Activated B cell treated with CpG ODN at 0.5 μM for 24 hours (primary cell): ENCODE measurements at places on chromosomes 12 and 14. TPM values are rescaled to one million over a fixed set of nuclear protein-coding genes. Genes with fewer than 3 reads are reported as not detected.

Gene DNAL1
- total RNA-seq = 7.7 and 7.8 TPM in 2 replicates

Gene NEUROD4
- total RNA-seq = not detected in 2 replicates

DNA sequence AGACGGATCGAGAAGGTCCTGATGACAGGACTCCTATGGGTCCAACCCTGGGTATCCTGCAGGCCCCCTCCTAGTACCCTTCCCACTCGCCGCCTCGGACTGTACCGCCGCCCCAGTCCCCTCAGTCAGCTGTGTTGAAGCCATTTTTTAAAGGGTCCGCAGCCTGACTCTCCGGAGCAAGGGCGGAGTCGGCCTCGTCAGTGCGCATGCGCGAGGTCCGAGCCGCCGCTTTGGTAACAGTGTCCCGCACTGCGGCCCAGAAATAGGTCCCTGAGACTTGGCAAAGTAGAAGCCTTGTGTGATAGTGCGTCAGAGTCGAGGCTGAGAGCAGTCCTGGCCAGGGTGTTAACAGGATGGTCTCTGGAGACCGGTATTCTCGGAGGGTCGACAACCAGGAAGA lies 769.0 kb upstream of the ALG10B start:
- H3K27me3 ChIP-seq = no peaks in the 10 kb centered on the region
- H3K36me3 ChIP-seq = no peaks in the 10 kb centered on the region
- no peak overlapping the region for H3K4me3 ChIP-seq
- no peaks in the 10 kb centered on the region for H3K4me1 ChIP-seq
- no peak for DNase-seq

- no peak for DNase-seq
- peaks cover 6% of the 10 kb centered on the region for H3K27me3 ChIP-seq
- no peak overlapping the region for H3K27ac ChIP-seq
- H3K36me3 ChIP-seq = no peaks in the 10 kb centered on the region
These were observed 190.6 kb downstream of the PHLDA1 start for GRCh38 chr12:75840994-75841355.

Gene KRT83
- not detected in 2 replicates for total RNA-seq

Gene RTL1
- not detected in 2 replicates for total RNA-seq

Gene COQ10A
- total RNA-seq = 30.2 and 35.6 TPM in 2 replicates

- no peak for DNase-seq
- H3K27me3 ChIP-seq = peaks cover 3% of the 10 kb centered on the region
- H3K36me3 ChIP-seq = no peaks in the 10 kb centered on the region
- H3K27ac ChIP-seq = no peak overlapping the region
These were observed 113.2 kb upstream of the MED13L start for GRCh38 chr12:116390401-116391335.

Gene WNT1
- not detected in 2 replicates for total RNA-seq

Gene STRAP
- 78.1 and 82.3 TPM in 2 replicates for total RNA-seq

DNA sequence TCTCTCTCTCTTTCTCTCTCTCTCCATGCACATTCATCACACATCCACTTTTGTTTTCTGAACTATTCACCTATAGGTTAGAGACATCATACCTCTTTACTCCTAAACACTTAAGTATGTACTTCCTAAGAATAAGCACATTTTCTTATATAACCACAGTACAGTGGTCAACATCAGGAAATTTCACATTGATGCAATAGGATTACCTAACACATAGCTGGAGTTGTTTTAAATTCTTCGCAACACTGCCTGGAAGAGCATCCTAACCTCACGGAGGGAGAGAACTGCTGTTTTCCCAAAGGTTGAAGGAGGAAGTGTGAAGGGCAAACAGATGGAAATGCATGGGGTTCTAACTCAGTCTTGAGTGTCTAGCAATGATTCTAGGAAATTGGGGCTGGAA lies 159.2 kb downstream of the SYT1 start:
- no peak for DNase-seq
- H3K4me3 ChIP-seq = no peak overlapping the region
- H3K27ac ChIP-seq = no peak overlapping the region
- H3K27me3 ChIP-seq = no peaks in the 10 kb centered on the region
- H3K36me3 ChIP-seq = no peaks in the 10 kb centered on the region

DNA sequence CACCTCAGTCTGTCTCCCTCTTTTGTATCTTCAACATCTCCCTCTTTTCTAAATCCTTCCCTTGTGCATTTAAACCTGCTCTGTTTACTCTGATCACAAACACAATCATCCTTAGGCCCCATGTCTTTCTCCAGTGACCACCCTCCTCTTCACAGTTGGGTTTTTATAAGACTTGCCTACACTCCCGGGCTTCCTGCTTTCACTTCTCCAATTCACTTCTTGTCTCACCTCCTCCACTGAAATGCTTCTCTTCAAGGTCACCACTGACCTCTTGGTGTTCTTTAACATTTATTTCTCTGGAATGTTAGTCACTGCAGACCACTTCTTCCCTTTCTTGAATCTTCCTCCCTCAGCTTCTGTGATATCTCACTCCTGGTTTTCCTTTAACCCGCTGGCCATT lies 8.7 kb upstream of the SMCO2 start:
- no peak overlapping the region for H3K27ac ChIP-seq
- no peaks in the 10 kb centered on the region for H3K27me3 ChIP-seq
- no peaks in the 10 kb centered on the region for H3K36me3 ChIP-seq
- DNase-seq = no peak
- H3K4me1 ChIP-seq = peaks cover 15% of the 10 kb centered on the region
- no peak overlapping the region for H3K4me3 ChIP-seq

Gene PTPRO
- 20.0 and 23.9 TPM in 2 replicates for total RNA-seq

DNA sequence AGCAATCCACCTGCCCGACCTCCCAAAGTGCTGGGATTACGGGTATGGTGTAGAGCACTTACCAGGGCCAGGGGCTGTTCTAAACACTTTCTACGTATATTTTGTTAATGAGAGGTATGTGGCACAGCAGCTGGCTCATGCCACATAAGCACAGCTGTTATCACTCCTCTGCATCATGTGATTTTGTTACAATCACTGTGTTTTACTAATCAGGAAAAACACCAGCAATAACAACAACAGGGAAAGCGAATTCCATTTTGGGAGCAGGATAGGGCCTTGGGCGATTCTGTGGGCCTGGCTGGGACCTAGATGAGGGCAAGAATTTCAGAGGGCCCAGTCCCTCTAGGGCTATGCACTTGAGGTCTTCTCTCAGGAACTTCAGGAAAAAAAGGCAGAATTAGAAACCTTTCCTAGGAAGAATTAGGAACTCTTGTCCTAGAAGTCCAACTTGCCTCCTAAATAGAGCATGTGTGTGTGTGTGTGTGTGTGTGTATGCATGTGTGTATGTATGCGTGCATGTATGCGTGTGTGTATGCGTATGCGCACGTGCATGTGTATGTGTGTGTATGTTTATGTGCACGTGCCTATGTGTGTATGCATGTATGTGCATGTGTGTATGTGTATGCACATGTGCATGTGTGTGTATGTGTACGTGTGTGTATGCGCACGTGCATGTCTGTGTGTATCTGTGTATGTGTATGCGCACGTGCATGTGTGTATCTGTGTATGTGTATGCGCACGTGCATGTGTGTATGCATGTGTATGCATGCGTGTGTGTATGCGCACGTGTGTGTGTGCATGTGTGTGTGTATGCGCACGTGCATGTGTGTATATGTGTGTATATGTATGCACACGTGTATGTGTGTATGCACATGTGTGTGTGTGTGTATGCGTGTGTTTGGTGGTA lies 41.8 kb upstream of the CORO1C start:
- peaks cover 18% of the 10 kb centered on the region for H3K4me1 ChIP-seq
- no peaks in the 10 kb centered on the region for H3K36me3 ChIP-seq
- no peak overlapping the region for H3K4me3 ChIP-seq
- DNase-seq = no peak
- H3K27me3 ChIP-seq = no peaks in the 10 kb centered on the region

DNA sequence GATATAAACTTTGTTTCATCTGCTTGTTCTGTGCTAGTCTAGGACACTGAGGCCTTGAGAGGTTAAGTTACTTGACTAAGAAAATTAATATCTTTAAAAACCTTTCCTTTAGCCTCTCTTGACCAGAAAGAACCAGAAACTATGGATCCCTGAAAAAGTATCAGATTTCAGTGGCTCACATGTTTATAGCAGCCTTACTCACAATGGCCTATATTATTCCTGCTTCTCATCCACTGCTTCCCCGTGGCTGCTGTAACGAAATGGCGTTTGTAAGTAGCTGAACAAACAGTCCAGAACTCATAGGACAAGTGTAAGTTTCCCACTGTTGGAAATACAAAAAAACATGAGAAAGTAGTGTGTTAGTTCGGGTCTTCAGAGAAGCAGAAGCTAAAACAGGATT lies 3.2 kb upstream of the PYGL start:
- no peak overlapping the region for H3K4me3 ChIP-seq
- no peak for DNase-seq
- peaks cover 13% of the 10 kb centered on the region for H3K27me3 ChIP-seq
- no peaks in the 10 kb centered on the region for H3K36me3 ChIP-seq
- peaks cover 15% of the 10 kb centered on the region for H3K4me1 ChIP-seq

GRCh38 chr12:67893022-67893580 lies 96.1 kb upstream of the IFNG-AS1 start:
- H3K27ac ChIP-seq = no peak overlapping the region
- no peak for DNase-seq
- no peaks in the 10 kb centered on the region for H3K4me1 ChIP-seq
- no peak overlapping the region for H3K4me3 ChIP-seq
- no peaks in the 10 kb centered on the region for H3K36me3 ChIP-seq
- H3K27me3 ChIP-seq = peaks cover 8% of the 10 kb centered on the region

Gene LRP1-AS
- not detected in 2 replicates for total RNA-seq

Gene AGAP2
- 17.5 and 18.5 TPM in 2 replicates for total RNA-seq

Gene EPS8
- total RNA-seq = 0.73 and 0.89 TPM in 2 replicates

- H3K36me3 ChIP-seq = peaks cover 42% of the 10 kb centered on the region
- peaks cover 40% of the 10 kb centered on the region for H3K4me1 ChIP-seq
- no peaks in the 10 kb centered on the region for H3K27me3 ChIP-seq
- DNase-seq = peak; percentile 23
- peak overlapping the region; percentile 89 for H3K27ac ChIP-seq
These were observed 28.4 kb downstream of the DGLUCY start for GRCh38 chr14:91142214-91142668.

DNA sequence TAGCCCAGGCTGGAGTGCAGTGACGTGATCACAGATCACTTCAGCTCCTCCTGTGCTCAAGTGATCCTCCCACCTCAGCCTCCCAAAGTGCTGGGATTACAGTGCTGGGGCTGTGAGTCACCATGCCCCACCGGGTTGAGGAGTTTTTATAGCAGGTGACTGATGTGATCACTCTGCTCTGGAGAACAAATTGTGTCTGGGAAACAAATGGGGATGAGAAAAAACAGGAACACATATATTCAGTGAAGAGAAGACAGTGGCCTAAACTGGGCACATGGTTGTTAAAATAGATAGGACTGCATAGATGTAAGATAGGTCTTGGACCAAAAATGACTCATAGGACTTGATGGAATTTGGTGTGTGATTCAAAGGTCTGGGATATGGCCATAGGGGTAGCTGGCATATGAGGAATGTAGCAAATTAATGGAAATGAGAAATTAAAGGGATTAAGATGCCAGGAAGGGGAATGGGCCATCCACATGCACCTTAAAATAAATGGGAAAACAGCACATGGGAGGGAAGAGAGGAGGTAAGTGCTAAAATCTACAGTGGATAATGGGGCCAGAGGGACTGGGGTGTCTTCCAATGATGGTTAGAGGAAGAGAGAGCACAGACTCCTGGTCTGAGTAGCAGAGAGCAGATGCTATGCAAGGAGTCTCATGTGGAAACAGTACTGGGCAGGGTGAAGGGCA lies 11.2 kb downstream of the BCAT1 start:
- no peak overlapping the region for H3K4me3 ChIP-seq
- H3K36me3 ChIP-seq = no peaks in the 10 kb centered on the region
- H3K4me1 ChIP-seq = peaks cover 1% of the 10 kb centered on the region

- DNase-seq = no peak
- H3K27me3 ChIP-seq = no peaks in the 10 kb centered on the region
- H3K27ac ChIP-seq = no peak overlapping the region
- peaks cover 9% of the 10 kb centered on the region for H3K4me1 ChIP-seq
These were observed 36.9 kb downstream of the MAPK1IP1L start for GRCh38 chr14:55088356-55088755.

DNA sequence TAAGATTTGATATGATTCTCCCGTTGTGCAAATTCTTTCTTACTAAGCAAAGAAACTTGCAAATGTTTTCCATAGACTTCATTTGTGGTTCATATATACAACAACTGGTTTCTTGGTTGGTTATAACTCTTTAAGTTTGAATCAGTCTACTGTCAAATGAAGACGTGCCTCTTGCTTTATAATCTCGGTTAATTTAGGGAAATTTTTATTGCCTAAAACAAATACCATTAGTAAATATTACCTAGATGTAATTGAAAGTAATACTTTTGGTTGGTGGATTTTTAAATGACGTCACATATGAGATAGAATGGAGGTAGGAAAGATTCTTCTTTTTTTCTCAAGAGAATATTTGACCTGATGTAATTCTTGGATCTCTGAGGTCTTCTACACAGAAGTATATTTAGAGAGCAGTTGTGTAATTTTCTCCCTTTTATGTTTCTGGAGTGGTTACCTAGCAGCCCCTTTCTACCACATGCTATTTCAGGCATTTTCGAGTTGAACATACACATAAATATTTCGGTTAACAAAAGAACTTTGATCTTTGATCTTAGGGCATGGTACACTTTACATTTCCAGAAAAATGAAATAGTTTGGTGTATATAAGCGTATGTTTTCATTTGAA lies 1.7 kb downstream of the ATF7IP start:
- peak overlapping the region; percentile 87 for H3K4me3 ChIP-seq
- H3K36me3 ChIP-seq = peaks cover 55% of the 10 kb centered on the region
- no peak for DNase-seq
- peak overlapping the region; percentile 97 for H3K27ac ChIP-seq

DNA sequence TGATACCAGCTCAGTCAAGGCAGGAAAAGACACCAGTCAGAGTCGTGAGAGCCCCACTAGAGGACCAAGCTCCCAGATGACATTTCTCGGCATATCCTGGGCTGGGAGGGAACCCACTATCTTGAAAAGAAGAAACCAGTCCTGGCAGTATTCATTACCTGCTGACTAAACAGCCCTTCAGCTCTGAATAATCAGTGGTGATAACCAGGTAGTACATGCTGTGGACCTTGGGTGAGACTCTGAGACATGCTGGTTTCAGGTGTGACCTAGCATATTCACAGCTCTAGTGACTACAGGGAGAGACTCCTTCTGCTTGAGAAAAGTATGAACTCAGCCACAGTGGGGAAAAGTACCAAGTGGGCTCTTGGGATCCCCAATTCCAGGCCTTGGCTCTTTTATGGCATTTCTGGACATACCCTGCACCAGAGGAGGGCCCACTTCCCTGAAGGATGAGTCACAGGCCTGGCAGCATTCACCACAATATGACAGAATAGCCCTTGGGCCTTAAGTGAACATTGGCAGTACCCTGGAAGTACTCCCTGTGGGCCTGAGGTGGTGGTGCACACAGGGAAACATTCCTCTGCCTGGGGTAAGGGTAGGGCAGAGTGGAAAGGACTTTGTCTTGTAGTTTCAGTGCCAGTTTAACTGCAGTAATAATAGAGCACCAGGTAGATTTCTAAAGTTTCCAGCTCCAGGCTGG lies 82.6 kb upstream of the SLC38A4 start:
- no peak overlapping the region for H3K4me3 ChIP-seq
- no peaks in the 10 kb centered on the region for H3K4me1 ChIP-seq
- DNase-seq = no peak
- H3K27me3 ChIP-seq = peaks cover 17% of the 10 kb centered on the region
- no peaks in the 10 kb centered on the region for H3K36me3 ChIP-seq
- no peak overlapping the region for H3K27ac ChIP-seq
